SK-MEL-5 (cell line): ENCODE measurements at places on chromosomes 4 and X. TPM values are rescaled to one million over a fixed set of nuclear protein-coding genes. Genes with fewer than 3 reads are reported as not detected.

DNA sequence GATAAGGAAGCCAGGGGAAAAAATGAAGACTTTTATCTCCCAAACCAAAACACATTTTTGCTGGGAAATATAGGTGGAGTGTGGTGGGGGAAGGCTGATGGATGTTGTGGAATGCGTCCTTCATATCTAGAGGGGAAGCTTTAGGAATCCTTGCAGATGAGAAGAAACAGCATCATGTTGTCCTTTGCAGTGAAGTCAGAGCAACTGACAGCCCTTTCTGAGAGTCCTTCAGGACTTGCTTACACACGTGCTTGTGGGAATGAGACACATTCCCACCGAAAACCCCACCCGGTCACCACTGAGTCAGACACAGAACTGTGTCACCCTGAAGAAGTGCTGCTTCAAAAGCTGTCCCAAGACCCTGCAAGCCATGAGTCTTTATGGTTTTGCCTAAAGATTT, 81.5 kb downstream of the SHROOM2 start:
- DNase-seq, result no peak

DNA sequence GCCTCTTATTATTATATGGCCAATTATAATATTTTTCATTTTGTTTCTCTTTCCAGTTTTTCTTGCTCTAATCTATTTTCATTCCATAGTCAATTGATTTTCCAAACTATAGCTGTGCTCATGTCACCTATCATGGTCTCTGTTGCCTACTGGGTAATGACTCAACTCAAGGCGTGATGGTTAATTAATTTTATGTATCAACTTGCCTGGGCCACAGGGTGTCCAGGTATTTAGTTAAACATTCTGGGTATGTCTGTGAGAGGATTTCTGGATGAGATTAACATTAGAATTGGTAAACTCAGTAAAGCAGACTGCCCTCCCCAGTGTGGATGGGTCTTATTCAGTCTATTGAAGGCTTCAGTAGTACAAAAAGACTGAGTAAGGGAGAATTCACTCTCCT, 9.9 kb downstream of the FHIP1A start:
- DNase-seq, result no peak

GRCh38 chrX:24732766-24733500, 39.2 kb downstream of the POLA1 start:
- DNase-seq, result no peak

GRCh38 chrX:132115792-132116191, 12.0 kb downstream of the FRMD7 start:
- DNase-seq, result no peak

DNA sequence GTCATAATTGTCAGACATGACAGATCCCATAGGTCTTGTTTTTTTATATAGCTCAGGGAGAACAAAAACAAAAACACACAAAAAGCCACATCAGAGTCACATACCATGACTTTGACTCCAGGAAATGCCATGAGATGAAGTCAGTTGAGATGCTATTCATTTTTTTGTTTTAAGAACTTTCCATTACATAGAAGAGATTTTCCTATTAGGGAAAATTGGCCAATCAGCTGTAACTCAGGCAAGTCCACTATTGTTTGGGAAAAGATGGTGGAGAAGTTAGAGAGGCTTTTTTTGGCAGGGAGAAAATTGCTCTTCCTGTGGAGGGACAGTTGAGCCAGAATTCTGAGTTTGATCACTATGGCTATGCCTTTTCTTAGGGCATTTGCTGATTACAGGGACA, 72.6 kb downstream of the SMARCA5 start:
- DNase-seq, result no peak

- DNase-seq, result no peak
These were observed 284.1 kb downstream of the ANTXR2 start for GRCh38 chr4:79788884-79789283.

GRCh38 chrX:110836451-110836850, 40.8 kb upstream of the CHRDL1 start:
- DNase-seq, result no peak

DNA sequence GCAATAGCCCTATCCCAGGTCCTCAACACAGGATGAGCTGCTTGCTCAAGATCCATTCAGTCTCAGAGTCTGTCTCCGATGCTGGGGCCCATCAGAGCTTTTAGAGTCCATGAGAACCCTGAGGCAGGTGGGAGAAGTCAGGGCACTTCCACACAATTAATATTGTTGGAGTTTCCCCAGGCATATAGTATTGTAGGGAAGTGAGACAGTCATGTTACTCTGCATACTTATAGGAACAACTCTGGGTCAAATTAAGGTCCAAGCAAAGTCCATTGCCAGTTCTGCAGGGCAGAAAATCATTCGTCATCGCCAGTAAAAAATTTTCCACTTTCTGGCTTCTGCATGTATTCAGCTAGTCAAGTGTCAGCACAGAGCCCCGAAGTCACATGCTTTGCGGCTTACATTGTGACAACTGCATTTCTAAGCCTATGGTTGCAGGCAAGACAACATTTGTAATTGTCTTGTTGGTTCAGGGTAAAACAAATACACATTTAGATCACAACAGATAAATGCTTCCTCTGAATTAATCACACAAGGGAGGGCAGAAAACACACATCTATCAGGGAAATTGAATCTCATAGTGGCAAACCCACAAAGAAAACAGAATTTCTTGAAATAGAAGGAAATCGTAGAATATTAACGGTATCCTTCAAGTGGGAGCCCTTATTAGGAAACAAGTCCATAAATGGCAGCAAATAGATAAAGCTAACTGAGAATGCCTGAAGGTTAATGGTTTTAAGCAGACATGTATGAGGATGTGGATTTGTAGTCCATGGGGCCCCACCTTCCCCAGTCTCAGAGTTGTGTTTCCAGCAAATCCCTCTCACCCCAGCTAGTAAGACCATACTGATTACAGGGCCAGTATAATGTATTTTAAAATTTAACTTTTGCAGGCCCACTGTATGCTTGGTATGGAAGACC, 412.1 kb upstream of the RASGEF1B start:
- DNase-seq, result peak; percentile 6

DNA sequence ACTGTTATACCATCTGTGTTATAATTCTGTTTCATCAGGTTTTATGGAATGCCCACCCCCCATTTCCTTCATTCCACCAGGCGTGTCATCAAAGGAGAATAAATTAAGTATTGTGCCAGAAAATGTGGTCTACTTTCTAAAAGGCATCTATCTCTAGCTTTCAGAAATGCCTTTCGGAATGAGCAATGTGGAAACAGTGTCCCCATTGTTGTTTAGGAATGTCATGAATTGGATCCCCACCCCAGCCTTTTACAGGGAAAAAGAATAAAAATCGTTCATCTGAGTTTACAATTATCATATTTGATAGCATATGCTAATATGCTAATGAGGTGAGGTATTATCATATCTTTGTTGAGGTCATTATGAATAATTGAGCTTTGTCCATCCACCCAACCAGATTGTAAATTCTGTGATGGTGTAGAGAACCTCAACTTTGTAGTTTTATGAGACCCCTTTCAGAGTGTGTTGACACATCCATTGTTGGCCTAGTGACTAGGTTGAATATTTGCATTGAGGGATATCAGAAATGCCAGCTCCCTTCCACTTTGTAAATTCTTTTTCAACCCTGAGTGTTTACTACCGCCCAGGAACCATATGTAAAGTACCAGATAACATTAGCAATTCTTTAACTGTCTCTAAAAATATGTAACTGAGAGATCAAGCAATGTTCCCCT, 56.2 kb upstream of the CCDC160 start:
- peak; percentile 67 for DNase-seq

DNA sequence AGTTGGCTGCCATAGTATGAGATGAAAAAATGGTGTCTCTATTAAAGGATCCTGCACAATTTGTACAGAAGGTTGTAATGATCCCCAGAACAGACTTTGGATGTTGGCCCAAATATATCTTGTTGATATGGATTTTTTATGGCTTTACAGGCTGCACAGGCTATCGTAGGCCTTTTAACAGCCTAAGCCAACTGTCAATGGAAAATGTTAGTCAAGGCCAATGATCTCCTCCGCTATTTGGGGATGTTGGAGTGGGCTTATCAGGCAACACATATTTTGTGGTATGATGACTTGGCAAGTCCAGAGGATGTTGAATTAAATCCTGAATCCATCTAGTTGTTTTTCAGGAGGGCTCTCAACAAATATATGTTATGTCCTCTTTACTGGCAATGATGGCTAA, 42.1 kb downstream of the ZCCHC13 start:
- DNase-seq, result no peak

GRCh38 chrX:41009850-41010846, 75.1 kb upstream of the USP9X start:
- DNase-seq, result peak; percentile 18

DNA sequence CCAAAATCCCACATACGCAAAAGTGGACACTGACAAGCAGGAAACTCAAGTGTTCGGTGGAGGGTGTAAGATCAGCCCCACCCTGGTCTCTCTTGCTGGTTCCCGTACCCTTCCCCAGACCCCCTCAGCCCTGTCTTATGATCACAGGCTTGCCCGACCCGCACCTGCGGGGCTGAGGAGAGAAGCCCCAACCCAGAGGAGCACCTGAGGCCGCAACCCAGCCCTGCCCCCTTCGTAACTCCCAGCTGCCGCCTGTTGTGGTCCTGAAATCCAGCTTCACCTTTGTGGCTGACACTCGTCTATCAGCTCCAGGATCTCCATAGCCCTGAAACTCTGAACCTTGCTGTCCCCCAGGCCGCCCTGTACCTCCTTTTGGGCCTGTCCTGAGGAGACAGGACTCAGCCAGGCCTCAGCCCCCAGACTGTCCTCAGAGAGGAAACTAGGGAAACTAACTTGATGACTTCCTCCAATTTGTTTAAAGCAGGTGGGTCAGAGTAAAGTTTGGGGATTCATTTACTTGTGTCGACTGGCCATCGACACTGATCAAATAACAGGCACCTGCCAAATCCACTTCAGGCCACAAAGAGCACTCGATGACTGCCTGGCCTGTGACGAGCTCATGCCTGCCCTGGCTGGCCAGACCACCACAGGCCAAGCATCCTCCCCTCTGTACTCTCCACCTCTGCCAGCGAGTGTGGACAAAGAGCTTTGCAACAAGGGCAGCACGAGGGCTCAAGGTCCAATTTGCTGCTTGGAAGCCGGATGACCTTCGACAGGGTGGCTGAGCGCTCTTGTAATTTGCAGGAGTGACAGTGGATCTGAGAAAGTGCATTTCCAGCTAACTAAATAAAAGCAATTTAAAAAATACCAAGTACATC, 19.3 kb downstream of the DCTD start:
- DNase-seq, result no peak

DNA sequence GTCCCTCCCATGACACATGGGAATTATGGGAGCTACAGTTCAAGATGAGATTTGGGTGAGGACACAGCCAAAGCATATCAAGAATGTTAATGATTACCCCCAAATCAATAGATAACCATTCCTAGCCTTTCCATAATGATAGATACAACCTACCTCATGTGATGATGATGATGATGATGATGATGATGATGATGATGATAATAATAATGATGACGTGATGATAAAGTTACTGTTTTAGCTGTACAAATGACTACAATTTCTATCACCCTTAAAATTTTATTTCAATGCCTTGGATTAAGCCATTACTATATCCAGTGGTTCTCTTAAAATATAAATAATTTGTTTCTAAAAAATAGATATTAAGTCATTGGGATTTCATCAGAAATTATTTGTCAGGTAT, 55.2 kb upstream of the NLGN4X start:
- DNase-seq, result no peak

DNA sequence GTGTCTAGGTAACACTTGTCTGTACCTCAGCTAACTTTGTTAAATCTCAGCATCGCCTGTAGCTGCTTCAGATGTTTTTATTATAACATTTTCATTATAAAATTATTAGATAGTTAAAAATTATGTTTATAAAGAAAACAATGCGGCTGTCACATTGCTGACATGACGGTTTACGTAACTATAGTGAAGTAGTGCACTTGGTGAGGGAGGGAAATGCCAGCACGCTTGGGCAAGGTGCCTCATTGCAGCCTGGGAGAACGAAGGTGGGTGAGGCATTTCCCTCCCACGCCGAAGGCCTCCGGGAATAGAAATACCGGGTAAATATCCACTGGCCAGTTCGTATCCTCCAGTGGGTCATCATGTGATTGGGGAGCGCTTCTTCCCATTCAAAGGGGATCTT, 15.9 kb downstream of the TMEM187 start:
- no peak for DNase-seq

Gene FGFBP2
- total RNA-seq, result 14.5 and 15.4 TPM in 2 replicates

Gene NUDT11
- total RNA-seq, result 9.3 and 9.6 TPM in 2 replicates

Gene ADGRA3
- total RNA-seq, result 50.8 and 52.5 TPM in 2 replicates
